ENCODE measurements at places on chromosomes 1 and 21. TPM values are rescaled to one million over a fixed set of nuclear protein-coding genes. Genes with fewer than 3 reads are reported as not detected.

GRCh38 chr21:32941263-32941662 is 84.5 kb upstream of the OLIG2 start:
- H3K4me1 ChIP-seq = no peaks in the 10 kb centered on the region
- DNase-seq = no peak
- H3K36me3 ChIP-seq = no peaks in the 10 kb centered on the region
- no peaks in the 10 kb centered on the region for H3K27me3 ChIP-seq

- H3K27me3 ChIP-seq = no peaks in the 10 kb centered on the region
- no peak overlapping the region for H3K27ac ChIP-seq
- peak; percentile 8 for DNase-seq
- no peaks in the 10 kb centered on the region for H3K36me3 ChIP-seq
Measured at GRCh38 chr1:235758931-235759330, 107.8 kb downstream of the LYST start.

The TSPAN2 gene
- 7.1 TPM for total RNA-seq

The CGN gene
- 3.0 TPM for total RNA-seq

GRCh38 chr1:234234199-234234598 is 139.1 kb upstream of the COA6 start:
- H3K27ac ChIP-seq = no peak overlapping the region
- no peaks in the 10 kb centered on the region for H3K4me1 ChIP-seq

DNA sequence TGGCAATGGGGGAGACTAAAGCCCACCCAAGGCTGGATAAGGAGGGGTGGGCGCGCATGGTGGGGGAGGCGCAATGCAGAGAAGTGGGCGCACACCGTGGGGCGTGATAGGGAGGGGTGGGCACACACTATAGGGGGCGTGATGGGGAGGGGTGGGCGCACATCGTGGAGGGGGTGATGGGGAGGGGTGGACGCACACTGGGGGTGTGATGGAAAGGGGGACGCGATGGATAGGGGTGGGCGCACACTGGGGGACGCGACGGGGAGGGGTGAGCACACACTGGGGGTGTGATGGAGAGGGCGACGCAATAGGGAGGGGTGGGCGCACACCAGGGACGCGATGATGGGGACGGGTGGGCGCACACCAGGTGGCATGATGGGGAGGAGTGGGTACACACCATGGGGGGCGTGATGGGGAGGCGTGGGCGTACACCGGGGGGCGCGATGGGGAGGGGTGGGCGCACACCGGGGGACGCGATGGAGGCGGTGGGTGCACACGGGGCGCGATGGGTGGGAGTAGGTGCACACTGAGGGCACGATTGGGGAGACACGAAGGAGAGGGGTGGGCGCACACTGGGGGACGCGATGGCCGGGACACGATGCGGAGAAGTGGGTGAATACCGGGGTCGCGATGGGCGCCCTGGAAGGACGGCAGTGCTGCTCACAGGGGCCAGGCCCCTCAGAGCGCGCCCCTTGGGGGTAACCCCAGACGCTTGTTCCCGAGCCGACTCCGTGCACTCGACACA is 929 bp downstream of the SUMO3 start:
- H3K36me3 ChIP-seq = no peaks in the 10 kb centered on the region

DNA sequence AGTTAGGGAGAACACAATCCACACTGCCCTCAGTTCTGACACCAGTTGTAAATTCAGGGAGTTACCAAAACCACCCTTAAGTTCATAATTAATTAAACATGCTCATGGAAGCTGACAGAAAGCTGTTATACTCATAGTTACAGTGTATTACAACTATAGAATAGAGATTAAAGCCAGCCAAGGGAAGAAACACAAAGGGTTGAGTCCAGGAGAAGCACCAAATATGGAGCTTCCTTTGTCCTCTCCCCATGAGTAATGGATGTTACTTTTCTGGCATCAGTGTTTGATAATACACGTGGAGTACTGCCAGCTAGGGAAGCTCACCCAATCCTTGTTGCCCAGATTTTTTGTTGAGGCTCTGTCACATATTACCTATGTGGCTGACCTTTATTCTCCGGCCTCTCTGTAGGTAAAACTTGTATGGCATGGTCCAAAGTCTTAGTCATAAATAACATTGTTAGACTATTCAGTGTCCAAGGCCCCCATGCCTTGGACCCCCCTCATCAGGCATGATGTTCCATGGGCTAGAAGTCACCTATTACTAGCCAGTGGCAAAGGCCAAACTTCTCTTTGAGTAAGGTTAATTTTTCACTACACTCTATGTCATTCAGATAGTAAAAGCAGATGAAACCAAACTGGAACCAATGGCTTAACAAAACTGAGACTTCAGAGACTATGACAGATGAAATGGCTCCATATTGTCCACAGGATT is 175.7 kb downstream of the GPR52 start:
- no peaks in the 10 kb centered on the region for H3K4me1 ChIP-seq
- no peaks in the 10 kb centered on the region for H3K27me3 ChIP-seq
- no peak overlapping the region for H3K4me3 ChIP-seq
- no peak overlapping the region for H3K27ac ChIP-seq

- no peak for DNase-seq
- H3K4me3 ChIP-seq = no peak overlapping the region
- H3K4me1 ChIP-seq = no peaks in the 10 kb centered on the region
- no peaks in the 10 kb centered on the region for H3K27me3 ChIP-seq
- H3K27ac ChIP-seq = peak overlapping the region; percentile 89
Measured at GRCh38 chr1:115726161-115726560, 42.4 kb downstream of the CASQ2 start.

GRCh38 chr21:29582855-29583254 is 284.1 kb downstream of the BACH1 start:
- H3K4me1 ChIP-seq = no peaks in the 10 kb centered on the region
- no peak overlapping the region for H3K27ac ChIP-seq
- no peak for DNase-seq
- H3K27me3 ChIP-seq = no peaks in the 10 kb centered on the region
- no peaks in the 10 kb centered on the region for H3K36me3 ChIP-seq

The ZNF648 gene
- 0.84 TPM for total RNA-seq

The USH2A gene
- total RNA-seq = under 0.01 TPM

DNA sequence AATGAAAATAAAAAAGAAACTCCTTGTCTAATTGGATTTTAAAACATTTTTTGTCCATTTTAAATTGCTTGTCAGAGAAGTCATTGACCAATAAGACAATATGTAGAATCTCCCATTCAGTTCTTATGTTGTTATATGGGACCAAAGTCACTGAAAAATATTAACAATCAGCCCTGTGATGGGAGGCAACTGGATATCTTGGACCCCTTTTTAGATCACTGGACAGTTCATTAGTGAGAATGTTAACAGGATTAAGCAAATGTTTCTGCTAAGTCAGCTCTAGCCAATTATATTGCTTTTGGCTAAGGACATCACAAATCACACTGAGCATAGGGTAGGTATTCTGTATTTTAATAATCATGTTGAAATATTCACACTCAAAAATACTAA is 609.1 kb upstream of the USP24 start:
- no peaks in the 10 kb centered on the region for H3K36me3 ChIP-seq
- H3K4me3 ChIP-seq = no peak overlapping the region

The BRDT gene
- total RNA-seq = 0.30 TPM

The PDC gene
- not detected for total RNA-seq

GRCh38 chr1:91754348-91754747 is 131.6 kb downstream of the TGFBR3 start:
- H3K4me1 ChIP-seq = peaks cover 45% of the 10 kb centered on the region
- no peaks in the 10 kb centered on the region for H3K27me3 ChIP-seq
- H3K27ac ChIP-seq = peak overlapping the region; percentile 84
- DNase-seq = no peak

DNA sequence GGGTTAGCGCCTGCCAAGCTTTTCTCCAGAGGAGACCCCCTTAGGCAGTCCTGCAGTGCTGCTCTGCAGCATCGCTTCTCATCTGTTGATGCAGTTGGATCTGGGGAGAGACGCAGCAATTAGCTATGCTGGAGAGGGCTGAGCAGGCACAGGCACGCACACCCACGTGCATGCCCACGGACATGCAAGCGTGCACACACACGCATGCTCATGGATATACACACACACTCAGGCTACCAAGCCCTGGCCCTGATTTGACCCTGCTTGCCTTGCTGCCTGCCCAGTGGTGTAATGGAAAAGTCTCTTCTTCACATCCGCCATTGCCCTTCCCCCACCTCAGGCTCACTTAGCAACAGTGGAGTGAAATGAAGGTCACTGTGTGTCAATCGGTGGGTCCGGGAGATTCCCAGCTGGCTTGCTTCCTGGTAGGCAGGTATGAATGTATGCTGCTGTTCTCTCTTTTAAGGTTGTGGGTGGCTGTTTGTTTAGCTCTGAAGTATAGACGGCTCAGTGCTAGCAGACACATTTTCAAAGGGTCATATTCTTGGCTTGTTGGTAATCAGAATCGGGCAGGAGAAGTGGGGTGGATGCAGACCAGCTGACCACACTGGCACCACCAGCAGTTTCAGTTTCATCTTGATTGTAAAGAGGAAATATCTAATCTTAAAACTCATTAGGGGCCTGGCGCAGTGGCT is 9.5 kb downstream of the ATP1B1 start:
- no peaks in the 10 kb centered on the region for H3K27me3 ChIP-seq
- no peak overlapping the region for H3K4me3 ChIP-seq
- H3K27ac ChIP-seq = peak overlapping the region; percentile 26
- H3K36me3 ChIP-seq = no peaks in the 10 kb centered on the region
- DNase-seq = peak; percentile 34
- H3K4me1 ChIP-seq = peaks cover 11% of the 10 kb centered on the region

- no peak overlapping the region for H3K27ac ChIP-seq
- H3K4me3 ChIP-seq = no peak overlapping the region
- no peaks in the 10 kb centered on the region for H3K36me3 ChIP-seq
- H3K4me1 ChIP-seq = no peaks in the 10 kb centered on the region
Measured at GRCh38 chr1:205453466-205453865, 2.4 kb downstream of the BLACAT1 start.

- H3K4me3 ChIP-seq = no peak overlapping the region
- no peaks in the 10 kb centered on the region for H3K4me1 ChIP-seq
- H3K36me3 ChIP-seq = no peaks in the 10 kb centered on the region
- peak overlapping the region; percentile 27 for H3K27ac ChIP-seq
Measured at GRCh38 chr1:53519421-53519820, 60.2 kb downstream of the DMRTB1 start.

DNA sequence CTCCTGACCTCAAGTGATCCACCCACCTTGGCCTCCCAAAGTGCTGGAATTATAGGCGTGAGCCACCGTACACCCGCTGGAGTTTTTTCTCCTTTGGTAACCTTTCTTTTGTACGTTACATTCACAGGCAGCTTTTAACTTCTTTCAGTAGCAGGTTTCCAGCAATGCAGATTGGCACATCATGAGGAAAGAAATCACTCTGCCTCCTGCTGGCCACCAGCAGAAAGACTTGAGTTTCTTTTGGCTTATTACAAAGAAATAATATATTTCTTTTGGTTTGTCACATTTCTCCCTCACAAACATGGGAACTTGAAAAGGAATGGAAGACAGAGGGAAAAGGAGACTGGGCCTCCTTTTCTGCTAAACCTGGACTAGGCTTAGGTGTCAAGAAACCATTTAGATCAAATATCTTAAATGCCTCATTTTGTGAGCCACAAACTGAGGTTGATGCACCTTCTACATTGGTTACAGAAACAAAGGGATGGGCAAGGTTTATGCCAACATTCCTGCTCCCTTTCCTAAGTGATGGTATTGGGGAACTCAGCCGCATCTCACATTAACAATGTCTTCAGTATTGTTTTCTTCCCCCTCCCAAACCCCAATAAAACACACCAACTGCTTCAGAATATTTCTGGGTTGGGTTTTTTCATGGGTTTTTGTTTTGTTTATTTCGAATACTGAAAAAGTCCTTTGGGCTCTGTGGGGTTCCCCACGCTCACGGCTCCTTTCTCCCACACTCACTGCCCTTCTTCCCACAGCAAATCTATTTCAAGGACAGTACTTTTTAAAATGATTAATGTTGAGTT is 7.7 kb downstream of the ENSA start:
- H3K4me1 ChIP-seq = peaks cover 56% of the 10 kb centered on the region
- H3K36me3 ChIP-seq = peaks cover 7% of the 10 kb centered on the region
- H3K27ac ChIP-seq = peak overlapping the region; percentile 3
- H3K4me3 ChIP-seq = no peak overlapping the region
- H3K27me3 ChIP-seq = no peaks in the 10 kb centered on the region

DNA sequence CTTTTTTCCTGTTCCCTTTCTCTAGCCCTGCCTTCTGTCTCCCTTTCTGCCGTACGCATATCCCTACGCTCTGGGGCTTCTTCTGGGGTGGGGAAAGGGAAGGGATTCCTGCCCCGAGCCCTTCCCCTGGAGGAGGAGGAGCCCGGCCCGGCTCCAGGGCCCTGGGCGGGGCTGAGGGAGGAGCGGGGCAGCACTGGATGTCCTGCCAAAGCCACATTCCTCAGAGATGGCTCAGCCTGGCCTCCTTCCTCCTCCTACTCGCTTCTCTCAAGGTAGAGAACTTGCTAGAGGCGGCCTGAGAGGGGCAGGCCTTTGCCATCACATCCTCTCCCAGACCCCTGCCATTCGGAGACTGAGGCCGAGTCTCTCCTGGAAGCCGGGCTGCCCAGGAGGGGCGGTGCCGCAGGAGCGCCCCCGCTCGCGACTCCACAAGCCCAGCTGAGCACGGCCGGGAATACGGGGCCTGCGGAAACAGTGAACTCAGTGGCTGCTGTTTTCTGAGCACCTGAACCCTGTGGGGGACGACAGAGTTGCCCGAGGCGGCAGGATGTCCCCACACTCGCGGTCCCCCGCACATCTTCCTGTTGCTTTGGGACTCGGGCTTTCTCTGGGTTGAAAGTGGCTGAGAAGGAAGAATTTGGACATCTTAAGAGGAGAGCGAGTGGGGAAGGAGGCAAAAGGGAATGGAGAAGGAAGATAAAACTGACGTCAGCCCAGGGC is 12.2 kb downstream of the ADAMTSL4 start:
- H3K36me3 ChIP-seq = peaks cover 16% of the 10 kb centered on the region
- DNase-seq = peak; percentile 91
- peaks cover 72% of the 10 kb centered on the region for H3K4me1 ChIP-seq
- H3K27me3 ChIP-seq = no peaks in the 10 kb centered on the region

DNA sequence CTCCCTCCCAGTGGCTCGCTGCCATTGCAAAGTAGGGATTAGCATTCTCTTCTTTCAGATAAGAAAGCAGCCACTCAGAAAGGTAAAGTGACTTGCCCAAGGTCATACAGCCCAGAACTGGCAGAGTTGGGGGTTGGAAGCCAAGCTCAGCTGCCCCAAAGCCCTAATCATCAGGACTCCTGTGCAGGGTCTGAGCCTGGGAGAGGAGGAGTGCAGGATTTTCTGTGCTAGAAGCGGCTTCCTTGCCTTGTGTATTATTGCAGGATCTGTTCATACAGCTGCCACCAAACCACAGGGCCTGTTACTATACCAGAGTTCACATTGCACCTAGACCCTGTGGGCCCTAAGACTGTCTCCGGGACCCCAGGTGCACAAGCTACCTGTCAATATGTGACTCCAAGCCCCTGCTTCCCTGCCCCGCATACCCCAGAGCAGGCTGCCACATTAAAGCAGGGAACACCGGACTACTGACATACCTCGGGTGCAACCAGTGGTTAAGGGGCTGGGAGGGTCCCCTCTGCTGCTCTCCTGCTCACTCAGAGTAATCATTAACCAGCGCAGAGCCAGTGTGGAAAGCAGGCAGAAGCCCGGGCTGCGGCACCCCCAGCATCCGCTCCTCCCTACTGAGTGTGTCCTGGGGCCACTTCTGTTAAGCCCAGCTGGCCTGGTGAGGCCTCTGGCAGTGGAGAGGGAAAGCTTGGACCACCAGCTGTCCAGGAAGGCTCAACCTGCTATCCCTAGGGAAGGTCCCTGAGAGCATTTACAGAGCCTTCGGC is 15.8 kb downstream of the HSPG2 start:
- no peak for DNase-seq
- no peak overlapping the region for H3K4me3 ChIP-seq
- no peaks in the 10 kb centered on the region for H3K27me3 ChIP-seq
- peaks cover 100% of the 10 kb centered on the region for H3K4me1 ChIP-seq

Data from tibial nerve (tissue), 4 donors.